Femur (tissue), 1 donor: ENCODE measurements at places on chromosomes 12 and 14.

- no peak for DNase-seq
Observed at GRCh38 chr14:59214702-59215302, 26.3 kb downstream of the DAAM1 start.

GRCh38 chr12:93089805-93090569 lies 160.9 kb upstream of the EEA1 start:
- DNase-seq = no peak

DNA sequence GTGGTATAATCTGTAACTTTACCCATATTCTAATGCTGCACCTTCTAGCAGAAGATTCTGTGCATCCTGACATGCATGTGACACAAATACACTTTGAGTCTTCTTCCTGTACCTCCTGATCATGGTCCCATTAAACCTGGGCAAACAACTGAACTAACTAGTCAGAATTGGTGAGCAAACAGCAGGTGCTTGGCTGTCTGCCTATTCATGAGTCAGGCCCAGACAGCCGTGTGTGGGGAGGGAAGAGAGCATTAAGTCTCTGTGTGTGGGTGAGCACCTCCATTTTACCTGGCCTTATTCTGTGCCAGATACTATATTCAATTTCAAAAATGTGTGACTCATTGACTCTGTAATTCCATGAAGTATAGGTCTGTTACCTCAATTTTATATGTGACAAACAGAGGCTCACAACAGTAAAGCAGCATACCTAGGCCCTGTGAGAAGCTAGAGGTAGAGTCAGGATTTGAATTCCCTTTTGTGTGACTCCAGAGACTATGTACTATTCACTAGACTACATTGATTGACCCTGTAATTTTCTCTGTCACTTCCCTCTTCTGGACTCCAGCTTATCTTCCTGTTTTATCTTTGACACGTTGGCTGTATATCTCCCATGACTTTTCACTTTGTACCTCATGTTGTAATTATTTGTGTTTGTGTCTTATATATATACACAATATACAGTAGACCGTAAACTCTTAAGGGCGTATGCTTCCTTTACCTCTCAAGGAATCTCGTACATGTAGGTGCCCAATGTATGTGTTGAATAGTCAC lies 32.2 kb downstream of the SUSD6 start:
- DNase-seq = no peak

GRCh38 chr14:64210216-64210615 lies 84.0 kb downstream of the ESR2 start:
- no peak for DNase-seq

- no peak for DNase-seq
Observed at GRCh38 chr12:78519422-78519821, 345.2 kb upstream of the SYT1 start.

GRCh38 chr14:71121711-71122110 lies 214.5 kb downstream of the PCNX1 start:
- no peak for DNase-seq

GRCh38 chr14:60183138-60183537 lies 17.9 kb upstream of the DHRS7 start:
- DNase-seq = no peak

GRCh38 chr12:123948401-123948795 lies 24.2 kb downstream of the CCDC92 start:
- DNase-seq = no peak

- DNase-seq = no peak
Observed at GRCh38 chr14:84544486-84545131, 985.3 kb upstream of the FLRT2 start.

DNA sequence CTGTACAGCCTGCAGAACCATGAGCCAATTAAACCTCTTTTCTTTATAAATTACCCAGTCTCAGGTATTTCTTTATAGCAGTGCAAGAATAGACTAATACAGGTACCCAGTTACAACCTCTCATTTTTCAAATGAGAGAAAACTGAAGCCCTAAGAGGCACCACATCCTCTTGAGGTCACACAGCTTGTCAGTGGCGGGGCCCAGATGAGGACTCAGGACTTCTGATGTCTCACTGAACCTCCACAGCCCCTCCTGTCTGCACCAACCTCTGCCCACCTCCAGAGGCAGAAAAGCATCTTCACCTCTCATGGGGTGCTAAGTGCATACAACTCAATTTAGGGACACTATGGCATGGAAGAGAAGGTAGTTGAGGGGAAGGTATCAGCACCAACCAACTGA lies 120.7 kb downstream of the CRACR2A start:
- no peak for DNase-seq

DNA sequence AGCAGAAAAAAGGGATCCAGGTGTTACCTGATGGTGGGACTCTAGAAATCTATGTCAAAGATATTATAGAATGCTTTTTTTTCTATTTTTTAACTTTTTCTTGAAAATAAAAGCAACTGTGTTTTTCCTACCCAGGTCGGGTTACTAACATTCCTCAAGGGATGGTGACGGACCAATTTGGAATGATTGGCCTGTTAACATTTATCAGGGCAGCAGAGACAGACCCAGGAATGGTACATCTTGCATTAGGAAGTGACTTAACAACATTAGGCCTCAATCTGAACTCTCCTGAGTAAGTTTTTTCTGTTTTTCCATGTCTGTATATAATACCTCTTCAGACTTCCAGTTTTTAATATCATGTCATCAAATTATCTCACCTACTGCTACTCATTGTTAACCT lies 27.6 kb upstream of the KCNMB4 start:
- DNase-seq = no peak

DNA sequence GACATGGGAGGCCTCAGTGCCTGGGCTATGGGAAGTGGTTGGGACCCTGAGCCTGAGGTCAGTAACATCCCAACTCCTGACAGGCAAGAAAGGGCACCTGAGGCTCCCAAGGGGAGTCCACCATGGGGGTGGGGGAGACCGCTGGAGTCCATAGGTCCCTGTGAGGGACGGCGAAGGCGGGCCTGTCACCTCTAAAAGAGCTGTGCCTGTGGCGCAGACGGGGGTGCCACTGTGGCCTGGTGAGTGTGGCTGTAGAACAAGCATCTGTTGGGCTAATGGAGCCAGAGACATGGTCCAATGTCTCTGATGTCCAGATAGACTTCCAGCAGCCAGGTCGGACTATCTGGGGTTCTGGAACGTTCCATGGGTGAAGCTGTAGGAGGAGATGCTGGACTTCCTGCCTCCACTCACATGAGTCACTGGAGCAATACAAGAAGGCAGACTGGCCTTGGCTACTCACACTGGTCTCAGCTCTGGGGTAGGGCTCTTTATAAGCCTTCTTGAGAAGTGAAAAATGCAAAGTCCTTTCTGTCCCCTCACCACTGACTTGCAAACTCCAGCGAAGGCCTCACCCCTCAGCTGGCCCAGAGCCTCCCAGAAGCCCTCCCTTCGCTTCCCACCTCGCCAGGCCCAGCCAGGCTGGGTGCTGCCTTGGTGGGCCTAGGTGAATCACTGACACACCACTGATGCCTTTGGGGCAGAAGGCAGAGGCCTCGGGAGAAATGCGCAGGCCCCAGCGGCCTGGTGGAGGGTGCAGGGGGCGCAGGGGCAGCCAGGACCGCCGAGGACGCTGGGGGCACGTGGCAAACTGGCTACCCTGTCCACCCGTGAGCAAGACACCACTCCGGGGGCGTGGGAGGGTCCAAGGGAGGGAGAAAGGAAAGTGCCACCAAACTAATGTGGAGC lies 1.1 kb upstream of the TRAF3 start:
- no peak for DNase-seq

DNA sequence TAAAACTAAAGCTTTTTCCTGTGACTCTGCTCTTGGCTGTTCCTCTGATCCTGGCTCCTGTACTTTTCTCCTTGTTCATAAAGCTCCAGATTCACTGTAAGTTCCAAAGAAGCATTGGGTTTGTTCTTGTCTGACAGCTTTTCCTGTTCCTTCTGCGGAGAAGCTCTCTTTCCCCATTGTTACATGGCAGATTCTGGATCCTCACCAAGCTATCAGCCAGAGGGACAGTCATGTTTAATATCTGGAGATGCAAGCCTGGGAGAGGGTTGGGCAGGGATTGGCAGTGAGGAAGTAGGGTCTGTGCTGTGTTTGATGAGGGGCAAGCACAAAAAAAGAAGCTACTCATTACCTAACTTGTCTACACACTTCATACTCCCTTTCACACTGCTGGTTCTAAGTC lies 107.9 kb downstream of the AKAP6 start:
- DNase-seq = no peak

DNA sequence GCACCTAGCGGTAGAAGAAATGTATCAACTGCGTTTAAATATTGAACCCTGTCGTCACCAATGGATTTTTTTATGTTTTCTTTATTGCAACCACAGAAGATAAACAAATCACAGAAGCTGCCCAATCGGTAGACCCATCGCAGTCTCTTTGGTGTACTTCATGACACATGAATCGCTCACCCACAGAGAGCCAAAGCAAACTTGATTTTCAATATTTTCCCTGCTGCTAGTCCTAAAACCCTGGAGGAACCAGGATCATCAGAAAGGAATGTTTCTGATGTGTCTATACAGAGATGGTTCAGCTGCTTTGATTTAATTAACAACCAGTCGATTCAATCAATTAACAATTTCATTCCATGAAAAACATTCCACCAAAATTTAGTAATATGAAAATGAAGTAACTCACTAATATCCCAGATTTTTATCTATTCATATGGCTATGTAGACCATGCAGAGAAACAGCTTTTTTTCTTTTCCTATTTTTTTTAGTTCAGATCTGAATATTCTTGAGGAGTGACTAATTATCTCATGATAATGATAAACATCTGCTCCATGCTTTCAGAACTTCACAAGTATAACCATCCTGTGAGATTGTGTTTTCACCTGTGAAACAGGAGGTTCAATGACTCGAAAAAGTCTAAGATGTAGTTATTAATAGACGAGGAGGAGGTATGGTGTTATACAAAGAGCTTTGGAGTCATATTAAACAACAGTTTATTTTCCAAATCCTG lies 46.1 kb downstream of the DIO2 start:
- DNase-seq = no peak

GRCh38 chr14:77102154-77102553 lies 4.1 kb downstream of the CIPC start:
- DNase-seq = no peak
